ENCODE measurements at places on chromosomes 7 and 10.

DNA sequence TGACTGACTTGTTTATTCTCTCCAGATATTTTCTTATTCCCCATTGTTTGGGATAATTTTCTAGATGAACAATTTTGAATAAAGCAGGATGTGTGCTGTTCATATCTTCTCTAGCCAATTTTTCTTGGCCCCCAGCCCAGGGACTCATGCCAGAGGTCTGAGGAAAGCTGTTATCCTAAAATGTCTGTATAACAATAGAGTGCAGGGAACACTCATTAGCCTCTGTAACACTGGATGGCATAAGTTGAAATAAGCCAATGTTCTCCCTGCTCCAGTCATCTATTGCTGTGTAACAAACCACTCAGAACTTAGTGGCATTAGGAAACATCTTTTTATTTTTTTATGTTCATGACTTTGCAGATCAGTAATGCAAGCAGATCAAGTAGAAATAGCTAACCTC is 121.7 kb upstream of the TRIM24 start:
- no peak for DNase-seq

GRCh38 chr10:62000726-62001125 is 99.2 kb downstream of the ARID5B start:
- DNase-seq: no peak

GRCh38 chr10:32051926-32052325 is 4.3 kb downstream of the KIF5B start:
- DNase-seq: no peak

DNA sequence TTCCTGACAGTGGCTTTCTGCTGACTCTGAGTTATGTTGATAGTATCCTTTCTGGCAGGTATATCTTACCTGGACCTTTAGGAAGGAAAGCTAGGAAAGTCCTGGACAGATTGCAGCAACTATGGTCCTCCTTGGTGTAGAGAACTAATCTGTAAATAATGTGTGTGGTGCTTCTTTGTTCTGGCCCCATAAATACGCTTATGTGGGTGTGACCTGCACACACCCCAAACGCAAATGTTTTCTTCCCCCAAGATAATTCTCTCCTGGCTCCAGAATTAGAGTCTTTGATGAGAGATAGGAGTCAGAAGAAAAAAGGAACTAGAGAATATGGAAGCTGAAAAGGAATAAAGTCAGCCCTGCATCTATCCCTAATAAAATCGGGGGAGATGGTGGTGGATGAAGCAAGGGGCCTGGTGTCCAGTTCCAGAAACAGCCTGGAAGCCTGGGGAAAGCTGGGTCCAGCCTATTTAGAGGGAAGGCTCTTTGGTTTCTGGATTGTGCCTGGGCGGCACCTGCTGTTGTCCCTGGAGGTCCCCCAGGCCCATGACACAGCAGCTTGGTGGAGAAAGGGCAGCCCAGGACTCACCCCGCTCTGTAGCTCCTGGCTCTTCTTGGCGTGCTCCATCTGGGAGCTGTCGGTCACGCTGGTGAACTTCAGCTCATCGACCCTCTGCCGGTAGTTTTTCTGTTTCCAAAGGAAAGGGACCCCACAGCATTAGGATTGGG is 38.2 kb downstream of the NRAP start:
- DNase-seq: no peak

DNA sequence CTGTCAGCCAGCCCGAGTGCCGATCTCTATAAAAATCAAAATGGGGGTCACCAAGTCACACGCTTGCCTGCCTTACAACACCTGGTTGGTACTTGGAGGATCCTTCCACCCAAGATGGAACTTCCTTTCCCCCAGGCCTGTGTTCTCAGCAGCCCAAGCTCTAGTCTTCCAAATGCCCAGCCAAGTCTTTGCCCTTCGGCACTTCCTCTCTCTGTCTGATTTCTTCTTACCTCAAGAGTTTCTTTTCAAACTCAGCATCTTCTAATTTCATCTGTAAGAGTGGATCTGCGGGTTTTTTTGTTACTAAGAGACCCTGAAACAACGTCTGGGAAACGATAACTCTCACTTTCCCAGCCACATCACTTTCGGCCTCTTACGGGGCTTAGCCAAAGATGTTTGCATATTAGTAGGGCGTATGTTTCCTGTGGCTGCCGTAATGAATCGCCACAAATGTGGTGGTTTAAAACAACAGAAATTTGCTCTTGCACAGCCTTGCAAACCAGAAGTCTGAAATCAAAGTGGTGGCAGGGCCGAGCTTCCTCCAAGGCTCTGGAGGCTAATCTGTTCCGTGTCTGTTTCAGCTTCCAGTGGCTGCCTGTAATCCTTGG is 219.9 kb downstream of the TCF7L2 start:
- DNase-seq: no peak

DNA sequence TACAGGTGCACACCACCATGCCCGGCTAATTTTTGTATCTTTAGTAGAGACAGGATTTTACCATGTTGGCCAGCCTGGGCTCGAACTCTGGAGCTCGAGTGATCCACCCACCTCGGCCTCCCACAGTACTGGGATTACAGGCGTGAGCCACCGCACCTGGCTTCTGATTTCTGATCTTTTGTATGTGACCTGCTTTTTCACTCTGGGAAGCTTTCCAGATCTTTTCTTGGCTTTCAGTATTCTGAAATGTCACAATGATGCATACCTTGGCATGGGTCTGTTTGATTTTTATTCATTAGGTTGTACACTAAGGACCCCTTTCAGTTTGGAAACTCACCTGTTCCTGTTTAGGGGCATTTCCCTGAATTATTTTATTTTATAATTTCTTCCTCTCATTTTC is 41.6 kb downstream of the PROSER2 start:
- no peak for DNase-seq

- DNase-seq: no peak
Measured at GRCh38 chr10:7704071-7705016, 1.2 kb downstream of the ITIH2 start.

DNA sequence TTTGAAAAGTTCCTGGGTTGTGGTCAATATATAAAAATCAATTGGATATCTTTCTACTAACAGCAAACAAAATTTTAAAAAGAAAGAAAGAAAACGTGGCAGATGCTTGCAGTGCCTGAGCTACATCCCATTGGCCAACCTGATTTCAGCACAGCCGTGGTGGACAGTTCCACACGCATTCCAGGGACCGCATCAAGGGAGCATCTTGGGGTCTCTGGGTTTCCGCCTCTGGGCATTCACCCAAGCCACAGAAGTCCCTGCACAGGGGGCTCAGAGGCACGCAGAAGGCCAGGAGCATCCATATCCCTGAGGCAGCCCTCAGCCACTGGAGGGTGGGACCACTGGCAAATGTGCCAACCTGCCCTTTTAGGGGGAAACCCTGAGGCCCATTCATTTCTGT is 254.5 kb upstream of the RNF32 start:
- no peak for DNase-seq

GRCh38 chr7:2876031-2876731 is 32.1 kb upstream of the GNA12 start:
- DNase-seq: peak; percentile 64

GRCh38 chr7:151275813-151276577 is 27.5 kb upstream of the SMARCD3 start:
- DNase-seq: no peak

GRCh38 chr7:154167807-154168206 is 115.6 kb downstream of the DPP6 start:
- no peak for DNase-seq

- DNase-seq: peak; percentile 8
Measured at GRCh38 chr7:158377800-158378623, 209.6 kb downstream of the PTPRN2 start.

GRCh38 chr7:946256-946996 is 8.1 kb downstream of the ADAP1 start:
- DNase-seq: no peak

DNA sequence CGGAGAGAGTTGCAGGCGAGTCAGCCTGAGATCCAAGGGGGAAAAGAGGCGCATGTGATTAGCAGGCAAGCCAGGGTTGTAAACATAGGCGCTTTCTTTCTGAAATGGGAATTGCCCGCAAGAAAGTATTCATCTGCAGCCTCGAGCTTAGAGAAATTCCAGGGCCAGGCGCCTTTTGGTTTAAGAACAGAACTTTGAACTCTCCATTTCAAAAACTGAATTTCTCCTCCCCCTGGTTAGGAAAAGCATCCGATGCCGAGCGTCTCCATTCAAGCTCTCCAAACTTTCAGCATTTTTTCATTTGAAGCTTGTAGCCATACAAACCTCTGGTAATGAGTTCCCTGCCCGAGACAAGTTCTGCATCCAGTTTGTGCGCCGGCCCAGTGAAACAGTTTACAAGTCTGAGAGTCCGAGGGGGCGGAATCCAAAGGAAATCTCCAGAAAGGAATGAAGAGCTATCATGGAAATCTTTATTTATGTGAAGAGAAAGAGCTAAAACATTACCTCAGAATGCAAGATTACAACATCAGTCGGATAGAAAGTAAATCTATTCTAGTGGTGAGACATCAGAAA is 69.9 kb downstream of the FAM204A start:
- DNase-seq: no peak

All from bronchial epithelial cell (primary cell).